Esophagus squamous epithelium (tissue), 5 donors: ENCODE measurements at places on chromosomes 12 and 14. TPM values are rescaled to one million over a fixed set of nuclear protein-coding genes. Genes with fewer than 3 reads are reported as not detected.

DNA sequence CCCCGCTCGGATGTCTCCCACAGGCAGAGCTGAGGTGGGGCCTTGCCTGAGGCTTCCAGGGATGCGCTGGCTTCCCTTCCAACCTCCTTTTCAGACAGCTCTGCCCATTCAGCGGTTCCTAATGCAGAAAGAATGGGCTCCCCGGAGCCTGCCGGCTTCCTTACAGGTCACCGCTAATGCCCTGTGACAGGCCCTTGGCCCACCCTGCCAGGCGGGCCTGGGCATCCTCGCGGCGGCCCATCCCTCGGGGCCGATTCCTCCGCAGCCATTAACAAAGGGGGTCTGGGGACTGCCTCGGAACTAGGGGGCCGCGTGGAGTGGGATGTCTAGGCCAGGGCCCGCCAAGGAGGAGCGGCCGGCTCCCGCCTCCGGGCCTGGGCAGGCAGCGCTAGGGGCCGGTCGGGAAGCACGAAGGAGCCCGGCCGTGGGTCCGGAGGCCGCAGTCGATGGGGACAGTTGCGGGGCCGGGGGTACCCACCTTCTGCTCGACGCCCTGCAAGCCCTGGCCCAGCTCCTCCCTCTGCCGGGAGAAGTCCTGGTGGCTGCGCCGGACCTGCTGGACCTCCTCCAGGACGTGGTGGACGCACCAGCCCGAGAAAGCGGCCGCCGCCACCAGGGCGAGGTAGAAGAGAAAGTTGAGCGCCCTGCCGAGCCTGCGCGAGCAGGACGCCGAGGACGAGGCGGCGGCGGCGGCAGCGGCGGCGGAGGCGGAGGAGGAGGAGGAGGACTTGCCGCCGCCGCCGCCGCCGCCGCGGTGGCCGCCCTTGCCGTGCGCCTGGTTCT lies 738 bp downstream of the CKAP4 start:
- no peak for DNase-seq

GRCh38 chr14:64971943-64972791 lies at the start of gene RAB15:
Gene RAB15, minus strand, starts transcription at chr14:64972336. Its CDS starts 260 bp downstream, at chr14:64972076.
- DNase-seq, result no peak

DNA sequence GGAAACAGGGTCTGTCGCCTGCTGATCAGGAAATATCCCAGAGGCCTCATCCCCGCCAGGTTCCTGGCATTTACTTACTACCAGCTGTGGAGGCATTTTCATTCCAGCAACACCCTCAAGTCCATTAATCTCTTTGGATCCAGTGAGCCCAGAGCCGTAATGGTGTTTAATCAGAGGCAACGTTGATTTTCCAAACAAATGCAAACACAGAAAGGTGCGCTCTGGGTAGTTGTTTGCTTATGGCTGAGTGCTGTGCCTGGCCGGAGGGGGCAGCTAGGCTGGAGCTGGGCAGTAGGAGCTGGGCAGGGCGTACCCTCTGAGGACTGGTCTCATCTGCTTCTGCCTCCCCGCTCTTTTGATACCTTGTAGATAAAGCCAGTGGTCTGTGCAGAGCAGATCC lies 110.6 kb downstream of the ADCK1 start:
- DNase-seq, result no peak

DNA sequence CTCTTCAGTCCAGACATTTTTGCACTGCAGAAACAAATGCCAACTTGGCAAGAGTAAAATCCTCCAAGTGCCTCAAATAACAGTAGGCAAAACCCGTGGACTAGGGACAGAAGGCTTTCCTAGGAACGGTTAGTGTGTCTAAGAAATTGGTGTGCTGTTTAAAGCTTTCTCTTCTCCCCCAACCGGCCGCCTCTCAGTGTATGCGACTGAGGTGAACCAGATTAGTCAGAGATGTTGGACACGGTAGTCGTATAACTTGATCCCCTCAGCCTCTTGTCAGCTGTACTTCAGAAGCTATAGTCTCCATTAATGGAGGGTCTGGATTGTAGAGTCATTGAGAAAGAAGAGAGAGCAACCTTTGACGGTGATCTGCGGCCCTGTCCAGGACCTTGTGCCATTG lies 21.7 kb downstream of the PPFIBP1 start:
- no peak for DNase-seq

GRCh38 chr12:108175310-108175709 lies 46.2 kb downstream of the WSCD2 start:
- no peak for DNase-seq

DNA sequence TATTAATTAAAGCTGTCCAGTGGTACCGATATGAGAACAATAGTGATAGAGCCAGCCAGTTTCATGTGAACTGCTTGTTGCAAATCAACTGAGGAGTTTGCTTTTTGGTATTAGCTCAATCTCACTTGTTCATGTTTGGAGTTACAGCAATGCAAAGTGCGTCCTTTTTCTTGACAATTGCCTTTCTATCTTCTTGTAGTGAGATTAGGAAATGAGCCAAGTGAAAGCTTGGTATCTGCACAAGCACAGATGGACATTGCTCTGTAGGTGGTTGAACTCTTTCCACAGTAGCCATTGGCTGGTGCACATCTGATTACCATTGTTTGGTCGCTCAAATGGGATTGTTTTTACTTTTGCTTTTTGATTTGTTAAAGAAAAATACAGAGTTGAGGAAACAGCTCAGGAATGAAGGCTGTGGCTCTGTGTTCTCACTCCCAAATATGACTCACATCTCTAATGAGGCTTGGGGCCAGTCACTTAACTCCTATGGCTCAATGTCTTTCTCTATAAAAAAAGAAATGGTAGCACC lies 241.4 kb downstream of the BMP4 start:
- DNase-seq, result no peak

DNA sequence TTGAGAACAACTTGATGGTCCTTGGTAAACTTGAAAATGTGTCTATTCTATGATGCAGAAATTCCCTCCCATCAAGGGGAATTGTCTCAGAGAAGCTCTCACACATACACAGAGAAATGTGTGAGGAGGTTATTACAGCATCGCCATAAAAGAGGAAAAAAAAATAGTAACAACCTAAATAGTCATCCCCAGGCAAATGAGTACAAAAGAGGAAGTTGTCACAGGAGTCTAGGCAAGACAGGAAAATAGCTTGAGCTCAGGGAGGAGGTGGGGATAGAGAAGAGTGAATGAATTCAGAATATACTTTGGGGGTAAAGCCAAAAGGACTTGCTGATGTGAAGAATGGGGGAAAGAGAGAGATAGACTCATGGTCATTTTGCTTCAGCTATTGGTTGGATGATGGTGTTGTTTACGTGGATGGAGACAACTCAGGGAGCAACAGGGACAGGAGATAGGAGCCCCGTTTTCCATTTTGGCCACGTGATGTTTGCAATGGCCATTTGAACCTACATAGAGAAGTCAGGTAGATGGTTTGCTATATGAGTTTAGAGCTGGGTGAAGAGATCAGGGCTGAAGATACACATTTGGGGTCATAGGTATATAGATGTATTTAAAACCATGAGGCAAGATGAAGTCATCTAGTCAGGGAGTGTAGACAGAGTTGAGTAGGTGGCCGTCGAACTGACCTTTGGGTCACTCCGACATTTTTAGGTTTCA lies 20.3 kb downstream of the LRRC74A start:
- no peak for DNase-seq

GRCh38 chr12:79841878-79842265 lies 93.0 kb downstream of the PPP1R12A start:
- DNase-seq, result no peak

- DNase-seq, result no peak
Observed at GRCh38 chr14:100065942-100066574, 836 bp downstream of the EVL start.

Gene RAB5B
- total RNA-seq, result 94.2 TPM

Gene SMOC1
- total RNA-seq, result not detected

Gene SINHCAF
- 71.0 TPM for total RNA-seq
